Activated T-helper 1 cell treated with anti-CD3 and anti-CD28 coated beads, Interleukin-12 subunit alpha, Interleukin-12 subunit beta, Interleukin-2, Interleukin-4 antibody, amounts not matched to agents 30 ng/mL and 10 ng/mL and 1 ng/mL, durations not matched to agents 14 hours and 24 hours and 36 hours (primary cell): ENCODE measurements at places on chromosomes 6 and 20.

DNA sequence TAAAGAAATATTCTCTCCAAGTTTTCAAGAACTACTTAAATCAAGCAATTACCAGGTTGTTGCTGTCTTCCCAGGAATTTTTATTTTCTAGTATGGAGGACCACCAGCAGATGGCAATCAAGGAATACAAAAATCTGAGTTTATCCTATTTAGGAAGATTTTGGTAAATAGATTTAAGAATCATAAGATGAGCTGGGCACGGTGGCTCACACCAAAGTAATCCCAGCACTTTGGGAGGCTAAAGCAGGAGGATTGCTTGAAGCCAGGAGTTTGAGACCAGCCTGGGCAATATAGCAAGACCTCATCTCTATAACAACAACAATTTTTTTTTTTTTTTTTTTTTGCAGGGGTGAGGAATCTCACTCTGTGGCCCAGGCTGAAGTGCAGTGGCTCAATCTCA lies 19.3 kb upstream of the SEC63 start:
- no peak for DNase-seq

DNA sequence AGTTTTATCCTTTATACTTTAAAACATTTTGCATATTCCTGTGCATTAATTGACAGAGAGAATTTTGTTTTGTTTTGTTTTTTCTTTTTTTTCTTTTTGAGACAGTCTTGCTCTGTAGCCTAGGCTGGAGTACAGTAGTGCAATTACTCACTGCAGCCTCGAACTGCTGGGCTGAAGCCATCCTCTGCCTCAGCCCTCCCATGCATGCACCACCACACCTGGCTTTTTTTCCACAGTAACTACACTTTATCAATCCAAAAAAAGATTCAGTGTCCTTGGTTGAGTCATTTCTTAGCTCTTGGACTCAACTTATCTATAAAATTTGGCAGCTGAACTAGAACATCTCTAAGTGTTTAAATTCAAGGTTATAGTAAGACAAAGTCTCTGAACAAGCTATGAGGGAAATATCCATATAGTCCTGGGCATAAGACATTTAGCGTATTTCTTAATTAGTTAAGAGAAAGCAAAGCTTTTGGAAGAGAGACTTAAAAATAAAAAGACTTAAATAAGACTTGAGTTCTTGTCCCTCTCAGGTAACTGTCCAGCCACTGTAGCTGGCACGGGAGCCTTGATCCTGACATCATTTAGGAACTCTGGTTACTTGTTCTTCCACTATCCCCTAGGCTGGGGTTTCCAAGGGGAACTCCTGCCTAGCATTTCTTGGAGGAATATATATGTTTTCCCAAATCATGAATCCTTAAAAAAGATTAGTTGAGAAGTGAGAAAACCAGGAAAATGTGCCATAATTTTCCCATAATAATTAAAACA lies 300.1 kb downstream of the HACE1 start:
- DNase-seq, result no peak

DNA sequence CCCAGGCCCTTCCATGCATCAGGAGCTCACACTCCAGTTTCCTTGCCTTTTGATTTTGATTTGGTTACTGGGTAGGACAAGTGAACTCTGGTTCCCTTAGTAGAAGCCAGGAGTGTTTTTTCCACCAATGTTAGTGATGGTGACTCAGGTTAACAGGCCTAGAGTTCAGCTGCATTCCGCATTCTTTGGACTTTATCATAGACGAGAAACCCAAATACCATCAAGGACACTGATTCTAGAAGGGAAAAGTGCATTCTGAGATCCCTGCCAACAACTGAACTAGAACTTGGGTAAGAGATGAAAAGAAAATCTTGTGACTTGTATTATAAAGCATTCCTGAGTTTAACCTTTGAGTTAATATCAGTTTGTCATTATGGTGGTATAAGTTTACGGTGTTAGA lies 8.9 kb downstream of the GSS start:
- DNase-seq, result no peak

GRCh38 chr6:43368259-43369160 lies 937 bp downstream of the ZNF318 start:
- no peak for DNase-seq

DNA sequence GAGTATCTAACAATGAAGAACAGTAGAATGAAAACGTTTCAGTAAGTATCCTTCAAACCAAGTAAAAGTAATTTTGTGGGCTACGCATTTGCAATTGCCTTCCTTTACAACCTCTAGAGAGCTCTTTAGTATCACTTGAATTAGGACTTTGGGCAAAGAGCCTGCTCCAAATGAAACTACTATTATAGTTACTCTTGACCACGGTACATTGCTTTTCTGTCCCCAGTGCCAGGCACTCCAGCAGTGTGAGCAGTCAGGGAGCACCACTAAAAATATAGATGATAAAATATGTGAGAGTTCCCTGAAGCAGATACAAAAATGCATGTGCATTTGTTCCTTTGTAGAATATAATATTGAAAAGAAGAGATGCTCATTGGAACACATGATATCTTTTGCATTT lies 450.1 kb upstream of the MANEA start:
- no peak for DNase-seq

DNA sequence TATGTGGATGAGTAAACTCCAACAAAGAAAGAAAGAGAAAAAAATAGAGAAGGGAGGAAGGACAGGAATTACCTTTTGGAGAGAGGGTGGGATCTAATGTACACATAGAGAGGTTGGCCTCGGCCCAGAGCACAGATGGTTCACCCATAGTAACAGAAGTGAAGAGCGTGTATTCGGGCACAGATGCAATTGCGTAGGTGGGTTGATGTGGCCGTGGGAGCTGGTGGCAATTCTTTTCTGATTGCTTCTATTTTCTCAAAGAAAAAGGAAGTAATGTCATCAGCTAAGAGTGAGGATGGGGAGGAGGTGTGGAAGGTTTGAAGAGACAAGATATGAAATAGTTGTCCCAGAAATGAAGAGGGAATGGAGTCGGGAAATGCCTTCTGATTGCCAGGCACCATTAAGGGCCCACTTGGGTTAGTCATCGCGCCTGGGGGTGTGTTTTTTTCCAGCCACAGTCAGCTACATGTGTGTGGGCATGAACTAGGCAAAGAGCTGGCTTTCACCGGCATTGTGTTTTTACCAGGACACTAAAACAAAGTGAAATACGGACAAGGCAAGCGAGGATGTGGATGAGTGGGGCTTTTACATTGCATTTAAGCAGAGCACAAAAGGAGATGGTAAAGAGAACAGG lies 158.7 kb downstream of the SYNE1 start:
- no peak for DNase-seq

- no peak for DNase-seq
Measured at GRCh38 chr6:78110641-78111040, 457.8 kb downstream of the MEI4 start.

- no peak for DNase-seq
Measured at GRCh38 chr6:106512968-106513574, 116.2 kb downstream of the RTN4IP1 start.

DNA sequence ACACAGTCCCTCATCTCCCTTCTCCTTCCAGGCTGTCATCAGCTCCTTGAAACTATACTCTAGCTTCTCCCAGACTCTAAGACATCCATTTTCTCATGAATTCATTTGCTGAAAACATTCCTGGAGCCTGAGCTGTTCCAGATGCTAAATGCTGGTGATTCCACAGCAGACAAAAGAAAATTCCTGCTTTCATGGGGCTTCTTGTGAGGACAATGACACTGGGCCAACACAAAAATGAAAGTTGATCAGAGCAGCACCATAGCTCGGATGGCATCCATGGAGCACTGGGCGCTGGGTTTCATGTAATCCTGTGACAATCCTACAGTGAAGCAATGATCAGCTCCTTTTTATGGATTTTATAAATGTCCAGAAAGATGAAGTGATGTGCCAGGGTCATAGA lies 47.4 kb upstream of the STX16 start:
- DNase-seq, result no peak

DNA sequence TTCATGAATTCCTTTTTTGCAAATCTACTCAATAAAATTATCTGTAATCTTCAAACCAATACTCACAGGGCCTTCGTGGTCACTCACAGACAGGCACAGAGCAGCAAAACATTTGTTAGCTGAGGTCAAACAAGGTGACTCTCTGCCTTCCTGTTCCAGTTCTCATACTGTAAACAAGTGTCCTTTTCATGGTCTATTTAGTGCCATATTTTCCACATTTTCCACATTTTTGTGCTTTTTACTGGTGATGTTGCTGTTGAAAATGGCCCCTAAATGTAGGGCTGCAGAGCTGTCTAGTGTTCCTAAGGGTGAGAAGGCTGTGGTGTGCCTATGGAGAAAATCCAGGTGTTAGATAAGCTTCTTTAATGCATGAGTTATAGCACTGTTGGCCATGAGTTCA lies 133.1 kb upstream of the COL21A1 start:
- DNase-seq, result no peak

DNA sequence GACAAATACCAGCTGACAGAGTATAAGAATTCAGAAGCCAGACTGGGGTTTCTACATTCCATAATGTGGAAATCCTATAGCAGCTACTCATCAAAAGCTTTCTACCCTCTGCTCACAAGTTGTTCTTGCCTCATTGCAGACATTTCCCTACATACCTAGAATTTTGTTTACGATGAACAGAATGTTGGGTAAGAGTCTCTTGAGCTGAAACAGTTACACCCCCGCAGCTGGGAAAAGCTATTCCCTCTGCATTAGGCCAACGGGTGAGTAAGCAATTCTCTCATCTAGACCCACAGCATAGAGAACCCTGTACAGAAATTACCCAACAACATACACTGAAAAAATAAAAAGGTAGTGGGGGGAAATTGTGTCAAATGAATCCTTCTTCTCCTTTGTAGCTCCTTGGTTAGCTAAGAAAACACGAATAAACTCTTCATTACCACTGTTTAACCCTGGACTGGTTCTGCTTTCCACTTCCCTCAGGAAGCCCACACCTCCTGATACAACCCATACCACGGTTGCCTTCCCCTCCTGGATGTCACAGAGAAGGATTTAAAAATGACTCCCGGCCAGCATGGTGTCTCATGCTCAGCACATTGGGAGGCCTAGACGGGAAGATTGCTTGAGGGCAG lies 215.0 kb upstream of the SHLD1 start:
- no peak for DNase-seq

DNA sequence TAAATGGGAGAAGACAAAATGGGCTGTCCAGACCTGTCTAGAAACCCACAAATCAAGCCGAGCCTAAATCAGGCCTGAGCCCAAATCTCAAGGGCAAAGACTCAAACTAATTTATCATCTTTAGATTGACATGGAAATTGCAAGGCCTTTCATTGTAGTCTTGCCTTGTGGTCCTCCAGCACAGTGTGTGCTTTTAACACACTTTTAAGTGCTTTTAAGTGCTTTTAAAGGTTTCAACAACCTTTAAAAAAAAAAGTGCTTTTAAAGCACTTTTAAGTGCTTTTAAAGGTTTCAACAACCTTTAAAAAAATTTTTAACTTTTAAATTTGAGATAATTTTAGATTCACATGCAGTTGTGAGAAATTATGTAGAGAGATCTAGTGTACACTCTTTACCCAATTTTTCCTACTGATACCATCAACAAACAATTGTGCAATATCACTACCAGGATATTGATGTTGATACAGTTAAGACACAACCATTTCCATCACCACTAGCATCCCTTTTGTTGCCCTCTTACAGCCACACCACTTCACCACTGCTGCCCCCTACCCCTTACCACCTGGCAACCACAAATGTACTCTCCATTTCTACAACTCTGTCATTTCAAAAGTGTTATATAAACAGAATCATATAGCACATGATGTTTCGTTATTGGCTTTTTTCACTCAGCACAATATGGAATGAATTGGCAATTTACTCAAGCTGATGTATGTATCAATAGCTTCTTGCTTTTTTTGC lies 23.1 kb upstream of the DCBLD1 start:
- DNase-seq, result no peak

DNA sequence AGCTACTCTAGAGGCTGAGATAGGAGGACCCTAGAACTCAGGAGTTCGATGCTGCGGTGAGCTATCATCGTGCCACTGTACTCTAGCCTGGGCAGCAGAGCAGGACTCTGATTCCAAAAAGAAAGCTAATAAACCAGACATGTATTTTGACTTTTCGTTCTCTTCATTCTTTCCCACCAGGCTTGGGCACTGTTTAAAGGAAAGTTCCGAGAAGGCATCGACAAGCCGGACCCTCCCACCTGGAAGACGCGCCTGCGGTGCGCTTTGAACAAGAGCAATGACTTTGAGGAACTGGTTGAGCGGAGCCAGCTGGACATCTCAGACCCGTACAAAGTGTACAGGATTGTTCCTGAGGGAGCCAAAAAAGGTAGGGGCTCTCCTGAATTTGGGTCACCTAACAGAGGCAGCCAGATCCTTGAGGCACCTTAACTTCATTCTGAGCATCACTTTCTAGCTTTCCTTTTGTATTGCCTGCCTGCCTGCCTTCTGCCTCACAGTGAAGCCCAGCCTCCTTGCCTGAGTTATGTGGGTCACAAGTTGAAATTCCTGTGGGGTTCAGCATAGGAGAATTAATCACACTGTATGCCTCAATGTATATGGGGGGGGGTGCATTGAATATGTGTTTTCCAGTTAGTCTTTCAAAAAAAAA lies 3.2 kb downstream of the IRF4 start:
- no peak for DNase-seq

- no peak for DNase-seq
Measured at GRCh38 chr6:169828176-169828575, 76.8 kb downstream of the ERMARD start.

GRCh38 chr6:3506751-3507383 lies 50.0 kb upstream of the SLC22A23 start:
- DNase-seq, result no peak

DNA sequence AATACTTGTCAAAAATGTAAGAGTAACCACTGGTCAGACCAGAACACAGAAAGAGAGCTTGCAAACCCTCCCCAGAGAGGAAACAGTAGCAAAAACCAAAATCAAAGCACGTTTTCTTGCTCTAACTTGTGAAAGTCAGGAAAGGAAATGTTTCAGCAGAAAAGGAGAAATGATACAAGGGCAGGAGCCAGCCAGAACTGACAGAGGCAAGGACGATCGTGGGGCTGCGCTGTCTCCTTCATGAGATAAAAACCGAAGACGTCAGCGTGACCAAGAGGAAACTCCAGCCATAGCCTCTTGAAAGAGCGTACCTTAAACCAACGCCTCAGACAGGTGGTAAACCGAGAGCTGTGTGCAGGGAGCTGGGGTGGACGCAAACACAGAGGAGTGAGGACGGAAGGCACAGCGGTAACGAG lies 27.5 kb downstream of the LAMA5 start:
- no peak for DNase-seq

DNA sequence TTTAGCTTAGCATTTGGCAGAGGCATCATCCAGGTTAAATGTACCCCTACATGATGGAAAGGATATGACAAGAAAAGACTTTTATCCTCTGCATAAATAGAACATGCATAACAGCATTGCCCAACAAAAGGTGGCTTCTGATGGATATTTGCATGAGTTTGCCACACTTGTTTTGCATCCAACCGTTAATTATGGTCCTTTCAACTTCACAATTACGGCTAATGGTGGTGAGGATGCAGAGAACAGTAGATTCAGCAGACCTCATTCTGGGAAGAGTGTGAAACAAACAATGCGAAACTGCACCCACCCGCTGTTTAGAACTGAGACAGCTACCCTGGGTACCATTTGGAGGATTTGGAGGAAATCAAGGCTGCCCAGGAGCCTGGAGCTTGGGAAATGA lies 690.9 kb upstream of the CHD6 start:
- no peak for DNase-seq

GRCh38 chr20:21352703-21353102 lies 44.6 kb downstream of the NKX2-4 start:
- no peak for DNase-seq

GRCh38 chr20:61847420-61847748 lies 218.3 kb downstream of the TAF4 start:
- no peak for DNase-seq

GRCh38 chr20:3716195-3716834 lies 3.9 kb upstream of the SIGLEC1 start:
- no peak for DNase-seq

GRCh38 chr20:59163631-59164530 lies at the start of gene ZNF831:
Gene ZNF831 (plus strand): TSS chr20:59163821. CDS start chr20:59191020, 27,199 bp downstream.
- DNase-seq, result peak; percentile 38
